ENCODE measurements at places on chromosomes 7 and 10.

DNA sequence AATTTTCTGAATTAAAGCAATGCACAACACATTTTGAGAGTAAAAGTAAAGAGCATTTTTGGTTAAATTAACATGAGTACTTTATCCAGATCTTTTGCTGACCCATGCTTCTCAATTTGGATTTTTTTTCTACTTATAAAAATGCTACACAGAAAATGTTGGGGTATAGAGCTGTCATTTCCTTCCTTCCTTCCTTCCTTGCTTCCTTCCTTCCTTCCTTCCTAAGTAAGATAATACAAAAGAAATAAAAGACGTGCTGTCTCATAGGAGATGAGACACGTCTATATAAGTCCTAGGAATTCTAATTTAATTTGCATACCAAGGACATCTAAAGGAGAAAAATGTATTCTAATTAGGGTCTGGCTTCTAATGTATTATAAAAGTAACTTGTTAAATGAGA is 31.0 kb upstream of the CAV2 start:
- no peak for DNase-seq

- DNase-seq: no peak
These were observed 361.5 kb downstream of the FRMD4A start for GRCh38 chr10:13969118-13969791.

DNA sequence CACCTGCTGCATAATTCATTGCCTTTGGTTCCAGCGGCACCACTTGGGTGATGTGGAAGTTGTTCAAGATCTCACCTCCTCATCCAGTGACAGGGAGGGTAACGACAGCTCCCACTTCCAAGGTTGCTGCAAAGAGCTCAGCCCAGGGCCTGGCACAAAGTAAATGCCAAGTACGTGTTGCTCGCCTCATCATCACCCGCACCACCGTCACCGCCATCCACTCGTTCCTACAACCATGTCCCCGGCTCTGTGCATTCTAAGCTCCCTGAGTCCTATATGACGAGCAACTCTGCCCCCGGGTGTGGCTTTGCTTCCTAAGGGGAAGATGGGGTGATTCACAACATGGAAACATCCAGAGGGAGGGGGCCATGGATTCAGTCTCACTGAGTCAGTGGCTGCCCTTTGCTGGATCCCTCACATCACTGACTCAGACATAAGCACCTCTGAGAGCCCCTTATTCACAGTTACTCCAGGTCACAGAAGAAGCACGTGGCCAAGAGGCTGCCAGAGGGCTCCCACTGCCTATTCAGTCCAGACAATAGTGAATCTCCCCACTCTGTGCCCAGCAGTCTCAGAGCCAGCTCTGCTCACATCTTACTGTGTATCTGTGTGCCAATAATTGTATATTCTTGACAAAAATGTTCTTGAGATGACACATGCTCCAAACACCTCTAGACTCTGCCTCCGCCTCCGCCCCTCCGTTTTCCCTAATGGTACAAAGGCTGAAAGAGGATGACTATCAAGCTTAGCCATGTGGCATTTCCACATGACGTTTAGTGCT is 159.1 kb downstream of the GFRA1 start:
- DNase-seq: no peak

- DNase-seq: no peak
These were observed 101.6 kb downstream of the CYTH3 start for GRCh38 chr7:6170571-6171531.

GRCh38 chr10:68110027-68110426 is 739 bp downstream of the MYPN start:
- no peak for DNase-seq
